Putamen (tissue), 1 donor: ENCODE measurements at places on chromosomes 12 and 14.

DNA sequence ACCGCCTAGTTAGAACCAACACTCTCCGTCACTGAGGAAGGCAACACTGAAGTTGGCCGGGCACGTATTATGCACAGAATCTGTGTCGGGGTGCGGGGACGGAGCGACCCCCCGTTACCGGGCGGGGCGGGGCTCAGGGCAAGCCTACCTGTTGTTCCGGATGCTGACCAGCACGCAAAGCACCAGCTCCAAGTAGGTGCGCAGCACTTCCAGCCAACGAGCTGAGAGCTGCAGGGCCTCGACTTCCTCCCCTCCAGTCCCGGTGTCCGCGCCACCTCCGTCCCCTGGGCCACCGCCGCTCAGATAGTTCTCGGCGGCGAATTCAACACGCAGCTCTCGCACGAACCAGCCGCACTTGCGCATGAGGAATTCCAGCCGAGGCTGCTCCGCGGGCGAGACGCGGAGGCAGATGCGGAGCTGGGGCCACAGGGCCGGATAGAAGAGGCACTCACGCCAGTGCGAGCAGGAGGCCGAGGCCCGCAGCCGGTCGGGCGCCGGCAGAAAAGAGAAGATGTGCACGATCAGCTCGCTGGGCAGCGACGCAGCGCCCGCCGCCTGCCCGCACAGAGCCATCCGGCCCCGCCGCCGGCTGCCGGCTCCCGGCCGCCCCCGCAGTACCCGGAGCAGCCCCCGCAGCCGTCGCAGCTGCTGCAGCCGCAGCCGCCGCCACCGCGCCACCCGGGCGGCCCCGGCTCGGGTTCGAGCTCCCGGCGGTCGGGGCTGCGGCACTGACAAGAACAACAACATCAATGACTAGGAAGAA lies 636 bp downstream of the FBXO33 start:
- DNase-seq, result no peak

GRCh38 chr14:26845151-26845818 lies 247.5 kb upstream of the NOVA1 start:
- DNase-seq, result no peak

DNA sequence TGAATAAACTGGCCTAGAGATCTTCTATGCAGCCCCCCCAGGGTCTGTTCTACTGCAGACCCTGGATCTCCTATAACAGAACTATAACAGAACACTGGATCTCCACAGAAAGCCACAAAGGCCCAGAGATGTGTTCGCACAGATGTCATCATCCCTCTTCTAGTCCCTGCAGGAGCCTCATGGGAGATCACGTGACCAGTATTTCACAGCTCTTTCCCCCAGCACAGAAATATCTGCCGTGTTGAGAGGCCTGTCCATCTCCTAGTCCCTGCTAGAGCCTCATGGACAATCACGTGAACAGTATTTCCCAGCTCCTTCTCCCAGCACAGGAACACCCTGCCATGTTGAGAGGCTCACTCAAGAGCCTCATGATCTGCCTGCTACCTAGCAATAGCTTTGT lies 331.7 kb downstream of the NRXN3 start:
- no peak for DNase-seq

DNA sequence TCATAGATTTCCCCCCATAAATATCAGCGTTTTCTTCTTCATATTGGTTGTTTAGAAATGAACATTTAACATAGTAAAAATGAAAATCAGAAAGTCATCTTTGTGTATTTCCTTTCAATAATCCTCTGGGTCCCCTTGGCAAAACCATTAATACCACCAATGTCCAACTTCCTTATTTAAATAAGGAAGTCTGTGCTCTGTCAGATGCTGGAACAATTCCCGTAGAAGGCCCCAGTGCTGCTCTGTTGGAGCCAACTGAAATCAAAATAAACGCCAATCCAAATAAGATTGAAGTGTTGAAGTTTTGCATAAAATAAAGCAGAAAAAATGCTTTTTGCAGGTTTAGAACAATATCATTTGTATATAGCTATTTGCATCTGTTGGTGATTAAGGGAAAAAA lies 93.1 kb downstream of the PPM1H start:
- no peak for DNase-seq

DNA sequence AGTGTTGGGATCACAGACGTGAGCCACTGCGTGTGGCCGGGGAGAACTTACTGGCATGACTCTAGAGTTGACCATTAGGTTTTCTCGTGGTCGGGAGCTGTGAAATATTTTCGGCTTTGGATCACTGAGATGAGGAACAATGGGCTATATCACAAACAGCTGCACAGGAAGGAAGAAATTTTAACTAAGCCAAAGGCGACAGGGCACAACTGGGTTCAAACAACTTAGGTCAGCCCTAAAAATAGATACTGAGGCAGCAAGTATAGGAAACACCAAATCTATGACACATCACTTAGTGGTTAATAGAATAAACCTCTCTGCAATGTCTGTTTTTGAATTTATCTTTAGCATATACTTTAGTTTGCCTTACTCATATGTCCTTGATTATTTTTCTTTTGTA lies 162.9 kb downstream of the LRIG3 start:
- DNase-seq, result no peak

- DNase-seq, result no peak
Measured at GRCh38 chr14:66069830-66070541, 416.2 kb upstream of the CCDC196 start.

GRCh38 chr12:26047401-26048226 lies 77.2 kb downstream of the BHLHE41 start:
- no peak for DNase-seq

DNA sequence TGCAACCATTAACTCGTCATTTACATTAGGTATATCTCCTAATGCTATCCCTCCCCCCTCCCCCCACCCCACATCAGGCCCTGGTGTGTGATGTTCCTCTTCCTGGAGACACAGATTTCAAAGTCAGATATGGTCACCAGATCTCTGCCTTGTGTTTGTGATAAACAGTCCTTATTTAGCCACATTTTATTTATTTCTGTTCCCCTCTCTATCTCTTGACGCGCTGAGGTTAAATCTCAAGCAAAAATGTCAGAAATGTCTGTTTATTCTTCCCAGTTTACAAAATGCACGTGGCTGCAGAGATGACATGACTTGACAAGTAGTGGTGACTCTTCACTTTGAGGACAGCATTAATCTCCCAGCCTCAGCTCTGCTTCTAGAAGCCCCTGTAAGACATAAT lies 11.5 kb upstream of the RASSF3 start:
- DNase-seq, result no peak

- no peak for DNase-seq
Measured at GRCh38 chr12:45388545-45388944, 172.7 kb downstream of the ANO6 start.

- DNase-seq, result no peak
Measured at GRCh38 chr12:123094349-123095077, 56.4 kb downstream of the PITPNM2 start.

- no peak for DNase-seq
Measured at GRCh38 chr12:118183155-118183554, 47.2 kb downstream of the PEBP1 start.

- no peak for DNase-seq
Measured at GRCh38 chr12:101436136-101436535, 28.6 kb upstream of the ARL1 start.

GRCh38 chr12:75443709-75444108 lies 36.8 kb upstream of the GLIPR1 start:
- no peak for DNase-seq

- no peak for DNase-seq
Measured at GRCh38 chr14:100904307-100905087, 975 bp upstream of the RTL1 start.

GRCh38 chr12:96670334-96670899 lies 181.0 kb downstream of the CFAP54 start:
- no peak for DNase-seq

DNA sequence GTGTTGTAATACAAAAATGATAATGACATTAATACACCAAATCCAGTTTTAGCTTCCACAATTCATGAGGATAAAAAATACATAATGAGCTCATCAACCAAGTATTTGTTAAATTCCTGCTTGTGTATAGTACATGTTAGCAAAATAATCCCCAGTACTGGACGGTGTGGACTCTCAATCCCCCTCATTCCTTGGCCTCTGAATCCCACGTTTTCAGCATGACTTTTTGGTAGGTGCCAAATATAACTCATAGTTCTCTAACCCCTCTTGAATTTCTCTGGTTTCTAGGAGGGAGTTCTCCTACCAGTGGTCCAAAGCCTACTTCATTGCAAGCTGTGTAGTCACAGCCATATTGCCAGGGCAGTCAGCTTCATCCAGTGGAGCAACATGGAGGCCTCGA lies 41.4 kb upstream of the EPS8 start:
- no peak for DNase-seq

DNA sequence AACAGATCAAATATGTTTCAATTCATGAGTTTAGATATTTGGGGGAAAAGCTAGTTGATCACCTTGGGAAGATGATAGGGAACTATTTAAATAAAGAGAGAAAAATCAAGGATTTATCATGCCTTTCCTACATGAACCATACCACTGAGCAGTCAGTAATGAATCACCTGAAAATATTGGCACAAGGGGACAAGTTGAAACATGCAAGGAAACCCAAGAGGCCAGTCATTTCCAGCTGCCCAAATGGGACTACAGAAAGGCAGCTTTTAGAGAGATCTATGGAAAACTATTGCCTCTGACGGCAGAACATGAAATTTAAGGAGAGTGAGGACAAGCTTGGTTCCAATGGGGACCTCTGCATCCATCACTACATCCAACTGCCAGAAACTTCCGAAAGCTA lies 14.1 kb upstream of the ETV6 start:
- DNase-seq, result no peak

GRCh38 chr12:85363382-85364190 lies 83.6 kb downstream of the ALX1 start:
- DNase-seq, result no peak

DNA sequence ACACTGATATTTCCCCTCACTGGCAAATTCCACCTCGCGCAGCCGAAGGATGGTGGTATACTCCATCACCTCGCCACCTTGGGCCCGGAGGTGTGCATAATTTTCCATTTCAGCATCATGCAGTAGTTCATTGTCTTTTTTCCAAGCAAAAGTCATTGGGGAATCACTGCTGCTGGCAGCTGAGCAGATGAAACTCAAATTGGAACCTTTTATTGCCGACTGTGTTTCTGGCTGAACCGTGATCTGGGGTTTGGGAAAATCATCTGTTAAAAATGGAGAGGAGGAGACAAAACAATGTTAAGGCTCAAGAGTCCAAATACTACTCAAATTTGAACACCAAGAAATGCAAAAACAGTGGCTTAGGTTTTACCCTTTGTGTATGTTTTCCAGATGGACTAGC lies 39.7 kb downstream of the LRIG3 start:
- DNase-seq, result no peak

DNA sequence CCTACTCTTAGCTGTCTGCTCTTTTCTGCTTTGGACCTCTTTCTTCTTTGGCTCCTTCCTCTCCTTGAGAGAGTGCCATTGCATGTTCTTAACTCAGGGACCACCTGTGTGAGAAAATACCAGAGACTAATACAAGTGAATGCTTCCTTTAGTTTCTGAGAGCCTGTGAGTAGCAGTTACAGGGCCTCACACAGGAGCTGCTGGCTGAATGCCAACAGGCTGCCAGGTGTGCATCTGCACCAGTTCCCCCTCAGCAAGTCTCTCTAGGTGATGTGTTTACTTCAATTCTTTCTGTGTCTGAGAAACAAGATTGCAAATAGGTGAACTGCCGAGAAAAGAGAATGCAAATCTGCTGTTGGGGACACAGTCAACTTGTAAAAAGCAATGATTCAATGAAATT lies 108.2 kb downstream of the STXBP6 start:
- DNase-seq, result no peak

DNA sequence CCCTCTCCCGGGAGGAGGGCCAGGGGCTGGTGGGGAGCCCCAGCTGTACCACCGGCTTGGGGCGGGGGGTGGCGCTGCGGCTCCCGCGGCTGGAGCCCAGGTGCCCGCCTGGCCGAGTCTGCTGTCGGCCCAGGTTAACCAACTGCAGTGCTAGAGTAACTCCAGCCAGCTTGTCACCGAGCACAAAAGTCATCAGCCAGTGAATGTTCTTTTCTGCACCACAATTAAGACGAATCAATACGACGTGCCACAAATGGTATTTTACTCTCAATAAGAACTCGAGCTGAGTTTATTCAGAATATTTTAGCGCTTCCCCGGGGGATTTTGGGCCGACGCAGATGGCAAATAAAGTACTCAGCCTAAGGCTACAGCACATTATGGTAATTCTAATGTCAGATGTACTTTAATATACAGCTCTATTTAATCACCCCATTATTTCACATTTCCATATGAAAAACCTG lies 83.2 kb downstream of the BCL11B start:
- DNase-seq, result no peak

DNA sequence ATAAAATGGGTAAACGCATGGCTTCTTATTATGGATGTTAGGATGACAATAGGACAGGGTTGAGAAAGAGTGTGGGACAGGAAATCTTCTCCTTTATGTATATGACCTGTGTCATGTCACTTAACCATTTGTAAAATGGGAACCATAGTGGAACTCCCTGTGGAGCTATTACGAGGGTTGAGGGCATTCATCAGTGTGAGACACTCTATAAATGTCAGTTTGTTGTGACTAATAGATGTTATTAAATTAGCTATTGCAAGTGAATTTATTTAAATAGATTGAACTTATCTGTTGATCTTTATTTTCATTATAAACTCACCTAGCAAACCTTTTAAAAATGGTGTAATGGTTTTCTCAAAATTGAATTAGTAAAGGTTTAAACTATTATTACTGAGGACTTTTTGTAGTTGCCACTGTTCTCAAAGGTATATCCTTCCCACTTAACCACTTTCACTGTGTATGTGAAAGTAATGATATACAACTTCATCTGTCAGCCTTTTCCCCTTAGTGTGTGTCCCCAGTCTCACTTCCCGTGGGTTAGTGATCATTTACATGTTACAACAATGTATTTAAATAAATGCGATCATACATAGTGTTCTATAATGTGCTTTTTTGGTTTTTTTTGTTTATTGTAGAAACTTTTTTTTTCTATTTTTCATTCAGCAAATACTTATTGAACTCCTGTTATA lies 17.1 kb downstream of the HELB start:
- DNase-seq, result no peak

DNA sequence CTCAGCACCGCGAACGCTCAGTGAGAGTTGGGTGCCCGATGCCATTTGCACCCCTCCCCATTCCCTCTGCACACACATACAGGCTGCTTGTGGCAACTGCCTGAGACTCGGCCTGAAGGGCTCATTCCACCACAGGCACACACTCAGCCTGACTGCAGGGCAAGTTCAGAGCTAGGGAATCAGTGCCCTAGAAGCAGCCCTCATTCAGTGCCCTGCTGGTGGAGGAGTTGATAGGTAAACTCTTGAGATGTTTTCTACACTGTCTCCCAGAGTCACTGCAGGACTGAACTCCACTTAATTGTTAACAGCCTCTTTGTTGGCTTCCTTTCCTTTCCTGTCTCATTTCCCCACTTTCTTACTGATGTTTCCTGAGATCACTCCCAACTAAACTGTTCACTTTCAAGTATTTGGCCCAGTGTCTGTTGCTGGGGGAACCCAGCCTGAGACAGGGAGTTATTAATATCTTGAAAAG lies 16.9 kb downstream of the PPP1R36 start:
- no peak for DNase-seq

DNA sequence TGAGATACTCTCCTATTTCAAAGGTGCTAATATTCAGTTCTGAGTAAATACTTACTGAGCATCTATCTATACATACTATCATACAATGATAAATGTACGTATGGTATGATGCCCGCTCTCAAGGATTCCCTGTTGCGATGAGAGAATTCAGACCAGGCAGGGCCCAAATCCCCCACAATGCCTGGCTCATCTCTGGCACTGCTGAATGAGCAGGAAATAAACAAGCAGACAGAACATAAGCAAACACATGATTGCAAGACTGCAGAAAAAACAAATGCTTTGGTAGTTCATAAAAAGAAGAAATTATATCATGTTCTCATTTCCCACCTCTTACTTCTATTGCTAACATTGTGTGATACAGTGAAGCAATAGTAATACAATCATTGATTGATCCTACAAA lies 77.2 kb upstream of the DUSP6 start:
- DNase-seq, result no peak
